ENCODE measurements at places on chromosomes 5 and 9. TPM values are rescaled to one million over a fixed set of nuclear protein-coding genes. Genes with fewer than 3 reads are reported as not detected.
A peak's percentile ranks its signal among the peaks of the same experiment; 100 is the strongest.

FGF1 gene
- 6.6 TPM for total RNA-seq

FOXD4L3 gene
- total RNA-seq = not detected

KLF9 gene
- total RNA-seq = 206 TPM

ADAMTS19 gene
- 0.98 TPM for total RNA-seq

IFNA7 gene
- total RNA-seq = not detected

DNA sequence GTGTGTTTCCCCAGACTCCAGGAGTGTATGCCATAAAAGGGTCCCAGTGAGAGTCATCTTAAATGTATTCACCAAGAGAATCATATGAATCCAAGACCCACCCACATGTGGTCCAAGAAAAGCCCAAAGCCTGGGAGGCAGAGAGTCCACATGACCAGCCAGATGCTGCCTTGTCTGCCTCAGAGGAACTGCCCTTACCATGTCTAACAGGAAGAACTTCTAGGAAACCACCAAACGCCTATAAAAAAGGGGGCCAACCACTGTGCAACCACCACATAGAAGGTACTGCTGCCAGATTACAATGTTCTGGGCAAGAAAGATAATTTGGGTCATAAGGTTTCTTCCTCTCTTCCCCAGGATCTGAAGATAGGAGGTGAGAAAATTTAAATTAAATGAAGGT lies 129.8 kb upstream of the SLC24A2 start:
- H3K4me3 ChIP-seq = no peak overlapping the region
- H3K27me3 ChIP-seq = no peaks in the 10 kb centered on the region
- H3K4me1 ChIP-seq = no peaks in the 10 kb centered on the region
- H3K36me3 ChIP-seq = no peaks in the 10 kb centered on the region
- no peak overlapping the region for H3K27ac ChIP-seq
- no peak for DNase-seq

- no peaks in the 10 kb centered on the region for H3K36me3 ChIP-seq
- no peaks in the 10 kb centered on the region for H3K27me3 ChIP-seq
- no peak overlapping the region for H3K4me3 ChIP-seq
- no peaks in the 10 kb centered on the region for H3K4me1 ChIP-seq
- H3K27ac ChIP-seq = no peak overlapping the region
Observed at GRCh38 chr9:106072421-106072820, 378.1 kb downstream of the TMEM38B start.

- H3K27ac ChIP-seq = peak overlapping the region; percentile 94
- no peaks in the 10 kb centered on the region for H3K36me3 ChIP-seq
- no peak for DNase-seq
- no peaks in the 10 kb centered on the region for H3K27me3 ChIP-seq
- H3K4me3 ChIP-seq = peak overlapping the region; percentile 82
Observed at GRCh38 chr5:154756868-154757813, 2.0 kb downstream of the LARP1 start.

GRCh38 chr9:93536874-93537273 lies 39.5 kb upstream of the PHF2 start:
- DNase-seq = no peak
- no peak overlapping the region for H3K27ac ChIP-seq
- H3K27me3 ChIP-seq = no peaks in the 10 kb centered on the region
- H3K4me3 ChIP-seq = no peak overlapping the region
- H3K36me3 ChIP-seq = no peaks in the 10 kb centered on the region

- no peak overlapping the region for H3K27ac ChIP-seq
- H3K36me3 ChIP-seq = no peaks in the 10 kb centered on the region
- no peak for DNase-seq
Observed at GRCh38 chr5:15932066-15932465, 247.5 kb downstream of the MARCHF11 start.

- DNase-seq = no peak
- peaks cover 9% of the 10 kb centered on the region for H3K27me3 ChIP-seq
- H3K4me1 ChIP-seq = no peaks in the 10 kb centered on the region
- H3K36me3 ChIP-seq = no peaks in the 10 kb centered on the region
- no peak overlapping the region for H3K27ac ChIP-seq
- no peak overlapping the region for H3K4me3 ChIP-seq
Observed at GRCh38 chr5:137401946-137402345, 97.2 kb downstream of the SPOCK1 start.

GRCh38 chr5:107812570-107813141 lies 141.9 kb upstream of the EFNA5 start:
- no peaks in the 10 kb centered on the region for H3K36me3 ChIP-seq
- no peak overlapping the region for H3K4me3 ChIP-seq
- no peaks in the 10 kb centered on the region for H3K4me1 ChIP-seq

- H3K4me1 ChIP-seq = no peaks in the 10 kb centered on the region
- no peak for DNase-seq
- no peak overlapping the region for H3K4me3 ChIP-seq
- no peaks in the 10 kb centered on the region for H3K27me3 ChIP-seq
Observed at GRCh38 chr5:1868886-1869475, 13.7 kb downstream of the IRX4 start.

DNA sequence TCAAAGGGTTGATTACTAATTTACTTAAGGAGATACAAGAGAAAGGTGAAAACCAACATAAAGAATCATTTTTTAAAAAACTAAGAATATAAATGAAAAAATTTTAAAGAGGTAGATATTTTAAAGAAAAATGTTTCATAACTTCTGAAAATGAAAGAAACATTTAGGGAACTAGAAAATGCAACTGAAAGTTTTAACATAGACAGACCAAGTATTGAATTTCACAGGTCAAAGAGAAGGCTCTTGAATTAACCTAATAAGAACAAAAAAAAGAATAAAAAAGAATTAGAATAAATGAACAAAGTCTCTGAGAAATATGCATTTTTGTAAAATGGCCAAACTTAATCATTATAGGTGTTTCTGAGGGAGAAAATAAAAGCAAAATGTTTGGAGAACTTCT lies 16.1 kb upstream of the FAM174A start:
- H3K36me3 ChIP-seq = no peaks in the 10 kb centered on the region
- no peak overlapping the region for H3K4me3 ChIP-seq
- no peaks in the 10 kb centered on the region for H3K4me1 ChIP-seq
- DNase-seq = no peak

GRCh38 chr5:139146809-139147482 lies 51.2 kb downstream of the SIL1 start:
- H3K4me1 ChIP-seq = peaks cover 5% of the 10 kb centered on the region
- no peak overlapping the region for H3K4me3 ChIP-seq
- no peaks in the 10 kb centered on the region for H3K36me3 ChIP-seq
- no peak for DNase-seq

DNA sequence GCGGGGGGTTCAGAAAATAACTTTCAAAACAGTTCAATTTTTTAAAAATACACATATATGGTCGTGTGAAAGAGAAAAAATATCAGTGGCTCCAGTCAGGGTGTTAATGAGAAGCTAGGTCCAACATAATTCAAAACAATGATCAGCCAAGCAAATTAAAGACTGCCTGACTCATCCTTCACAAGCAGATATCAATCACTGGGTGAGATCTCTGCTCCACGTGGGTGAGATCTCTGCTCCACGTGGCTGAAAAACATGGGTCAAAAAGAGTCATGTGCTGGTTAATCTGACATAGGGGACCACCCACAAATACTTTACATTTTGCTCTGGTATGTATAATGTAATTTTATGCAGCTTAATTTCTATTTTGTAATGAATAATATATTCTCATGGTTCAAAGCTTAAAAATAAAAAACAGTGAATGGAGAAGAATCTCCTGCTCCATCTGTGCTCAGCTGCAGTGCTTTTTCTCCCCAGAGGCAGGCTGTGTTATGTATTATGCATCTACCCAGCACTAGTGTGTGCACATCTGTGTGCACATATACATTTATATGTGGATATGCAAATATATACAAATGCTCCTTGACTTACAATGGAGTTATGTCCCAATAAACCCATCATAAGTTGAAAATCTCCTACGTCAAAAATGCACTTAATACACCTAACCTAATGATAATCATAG lies 93.1 kb upstream of the S1PR3 start:
- no peaks in the 10 kb centered on the region for H3K36me3 ChIP-seq
- no peak for DNase-seq
- H3K4me1 ChIP-seq = no peaks in the 10 kb centered on the region
- H3K27me3 ChIP-seq = no peaks in the 10 kb centered on the region

DNA sequence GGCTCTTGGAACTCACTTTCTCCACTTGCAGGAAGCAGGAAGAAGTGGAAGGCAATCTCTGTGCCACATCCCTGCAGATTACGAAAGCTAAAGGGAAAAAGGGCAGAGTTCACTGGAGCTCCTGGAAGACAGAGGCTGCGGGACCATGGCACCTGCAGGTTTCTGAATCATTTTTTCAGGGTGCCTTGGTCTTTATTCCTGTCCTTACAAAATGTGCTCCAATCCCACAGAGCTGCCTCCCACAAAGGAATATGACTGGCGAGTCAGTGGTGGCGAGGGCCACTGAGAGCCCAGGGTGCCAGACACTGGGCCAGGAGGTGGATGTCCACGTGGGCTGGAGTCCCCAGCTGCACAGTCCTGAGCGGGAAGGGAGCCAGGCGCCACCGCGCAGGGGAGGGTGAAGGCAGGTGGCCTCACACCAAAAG lies 183.0 kb downstream of the FANCC start:
- no peaks in the 10 kb centered on the region for H3K36me3 ChIP-seq
- no peaks in the 10 kb centered on the region for H3K27me3 ChIP-seq
- H3K27ac ChIP-seq = no peak overlapping the region
- DNase-seq = no peak

DNA sequence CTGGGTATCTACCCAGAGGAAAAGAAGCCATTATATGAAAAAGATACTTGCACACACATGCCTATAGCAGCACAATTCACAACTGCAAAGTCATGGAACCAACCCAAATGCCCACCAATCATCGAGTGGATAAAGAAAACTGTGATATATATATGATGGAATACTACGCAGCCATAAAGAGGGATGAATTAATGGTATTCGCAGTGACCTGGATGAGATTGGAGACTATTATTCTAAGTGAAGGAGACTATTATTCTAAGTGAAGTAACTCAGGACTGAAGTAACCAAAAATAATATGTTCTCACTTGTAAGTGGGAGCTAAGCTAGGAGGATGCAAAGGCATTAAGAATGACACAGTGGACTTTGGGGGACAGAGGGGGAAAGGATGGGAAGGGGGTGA lies 30.0 kb upstream of the GABBR2 start:
- no peaks in the 10 kb centered on the region for H3K36me3 ChIP-seq
- H3K4me3 ChIP-seq = no peak overlapping the region
- no peaks in the 10 kb centered on the region for H3K27me3 ChIP-seq
- DNase-seq = no peak

DNA sequence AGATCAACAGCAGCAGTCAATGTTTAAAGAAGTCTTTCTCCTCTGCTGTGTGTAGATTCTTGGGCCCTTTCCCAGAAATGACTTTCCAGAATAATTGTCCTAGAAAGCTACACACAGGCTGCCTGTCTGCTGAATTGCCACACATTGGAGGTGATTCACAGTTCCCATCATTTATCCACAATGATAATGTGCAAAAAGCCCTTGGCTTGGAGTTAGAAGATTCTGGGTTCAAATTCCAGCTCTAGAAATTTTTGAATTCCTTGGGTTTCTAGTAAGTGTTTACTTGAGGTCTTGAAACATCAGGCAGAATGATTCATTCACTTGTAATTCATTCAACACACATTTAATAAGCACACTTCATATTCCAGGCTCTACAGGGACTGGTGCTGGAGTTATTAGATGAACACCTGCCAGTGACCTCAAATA lies 28.6 kb upstream of the EPB41L4B start:
- H3K27ac ChIP-seq = no peak overlapping the region
- no peaks in the 10 kb centered on the region for H3K36me3 ChIP-seq
- DNase-seq = no peak
- no peaks in the 10 kb centered on the region for H3K4me1 ChIP-seq
- H3K27me3 ChIP-seq = no peaks in the 10 kb centered on the region

Data from breast epithelium (tissue), 4 donors.